Frontal cortex (tissue), 4 donors: ENCODE measurements at places on chromosomes 11 and 22.

GRCh38 chr22:35575116-35575748, 34.6 kb downstream of the RASD2 start:
- no peak for DNase-seq

DNA sequence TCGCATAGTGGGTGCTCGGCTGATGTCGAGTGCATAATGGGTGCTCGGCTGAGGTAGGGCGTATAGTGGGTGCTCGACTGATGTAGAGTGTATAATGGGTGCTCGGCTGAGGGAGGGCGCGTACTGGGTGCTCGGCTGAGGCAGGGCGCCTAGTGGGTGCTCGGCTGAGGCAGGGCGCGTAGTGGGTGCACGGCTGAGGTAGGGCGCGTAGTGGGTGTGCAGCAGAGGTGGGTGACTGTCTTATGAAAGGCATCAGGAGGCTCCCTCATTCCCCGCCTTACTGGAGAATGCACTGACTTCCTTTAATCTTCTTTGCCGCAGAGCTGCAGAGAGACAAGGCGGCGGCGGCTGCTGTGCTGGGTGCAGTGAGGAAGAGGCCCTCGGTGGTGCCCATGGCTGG, 33.8 kb downstream of the ARHGAP8 start:
- DNase-seq: no peak

- DNase-seq: no peak
Measured at GRCh38 chr11:79080551-79080950, 360.3 kb downstream of the TENM4 start.

- DNase-seq: no peak
Measured at GRCh38 chr11:125425601-125426000, 70.5 kb downstream of the FEZ1 start.

DNA sequence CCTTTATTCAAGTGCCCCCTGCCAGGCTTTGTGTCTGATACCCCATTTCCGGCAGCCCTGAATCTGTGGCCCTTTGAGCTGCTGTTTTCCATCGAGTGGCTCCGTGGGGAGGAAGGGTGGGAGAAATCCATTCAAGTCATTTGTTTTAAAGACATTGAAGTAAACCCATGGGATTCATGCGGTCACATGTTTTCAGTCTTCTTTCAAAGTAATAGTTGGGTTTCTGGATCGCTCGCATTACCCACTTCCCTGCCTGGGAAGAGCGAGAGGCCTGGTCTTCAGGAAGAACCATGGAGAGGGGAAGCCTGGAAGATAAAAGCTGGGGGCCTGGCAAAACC, 14.4 kb downstream of the DAGLA start:
- no peak for DNase-seq

GRCh38 chr11:70700453-70700852, 302.1 kb downstream of the CTTN start:
- DNase-seq: no peak

DNA sequence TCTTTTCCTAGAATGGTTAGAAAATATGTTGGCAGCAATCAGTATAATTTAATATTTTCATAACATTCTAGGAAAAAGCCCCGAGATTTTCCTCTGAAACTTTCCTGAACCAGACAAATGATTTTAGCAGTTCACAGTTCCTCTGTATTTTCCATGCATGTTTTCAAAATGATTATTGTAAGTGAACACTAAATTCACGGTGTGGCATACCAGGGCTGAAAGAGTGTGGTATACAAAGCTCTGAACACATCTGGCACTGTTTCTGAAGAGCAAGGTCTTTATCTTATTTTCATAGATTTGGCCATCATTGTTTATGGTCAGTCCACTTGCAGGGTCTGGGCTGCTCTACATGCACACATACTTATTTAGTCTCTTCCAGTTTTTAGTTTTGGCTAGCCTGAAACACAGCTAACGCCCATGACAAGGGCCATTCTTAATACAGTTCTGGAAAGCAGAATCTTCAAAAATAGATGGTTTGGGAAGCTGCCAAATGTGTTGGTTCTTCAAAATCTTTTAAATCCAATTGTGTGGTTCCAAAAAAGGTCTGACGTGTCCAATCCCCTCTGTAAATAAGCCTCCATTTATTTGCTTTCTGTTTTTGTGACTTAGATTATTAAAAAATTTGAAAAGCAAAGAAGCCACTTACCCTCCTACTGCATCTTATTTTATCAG, 7.9 kb upstream of the GAB2 start:
- no peak for DNase-seq

DNA sequence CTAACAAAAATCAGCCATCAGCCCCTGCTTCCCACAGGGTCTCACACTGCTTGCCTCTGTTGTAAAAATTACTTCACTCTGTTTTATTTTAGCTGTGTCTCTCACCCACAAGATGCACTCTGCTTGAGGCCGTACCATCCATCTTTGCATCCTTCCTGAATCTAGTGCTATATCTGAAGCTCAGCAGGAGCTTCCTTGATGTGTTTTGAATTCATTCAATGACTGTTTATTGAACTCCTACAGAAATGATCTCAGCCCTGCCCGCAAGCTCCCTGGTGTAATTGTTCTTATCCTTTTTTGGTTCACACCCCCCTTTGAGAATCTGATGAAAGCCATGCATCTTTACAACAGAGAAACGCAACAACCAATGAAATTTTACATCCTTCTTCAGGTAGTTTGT, 310.2 kb upstream of the ZC3H12C start:
- no peak for DNase-seq

- DNase-seq: no peak
Measured at GRCh38 chr11:19244621-19245020, 3.9 kb upstream of the E2F8 start.

GRCh38 chr11:126839496-126839895, 161.1 kb downstream of the KIRREL3 start:
- DNase-seq: peak; percentile 17

GRCh38 chr11:10633261-10633660, 60.3 kb downstream of the IRAG1 start:
- no peak for DNase-seq

GRCh38 chr11:35617687-35618496, at the start of gene FJX1:
TSS of gene FJX1 (plus strand) at chr11:35618460. CDS start at chr11:35618637, 177 bp downstream.
- DNase-seq: peak; percentile 80

- DNase-seq: no peak
Measured at GRCh38 chr11:59944720-59945119, 6.5 kb downstream of the OOSP1 start.
